Brain pericyte (primary cell): ENCODE measurements at places on chromosomes 12 and 14.

DNA sequence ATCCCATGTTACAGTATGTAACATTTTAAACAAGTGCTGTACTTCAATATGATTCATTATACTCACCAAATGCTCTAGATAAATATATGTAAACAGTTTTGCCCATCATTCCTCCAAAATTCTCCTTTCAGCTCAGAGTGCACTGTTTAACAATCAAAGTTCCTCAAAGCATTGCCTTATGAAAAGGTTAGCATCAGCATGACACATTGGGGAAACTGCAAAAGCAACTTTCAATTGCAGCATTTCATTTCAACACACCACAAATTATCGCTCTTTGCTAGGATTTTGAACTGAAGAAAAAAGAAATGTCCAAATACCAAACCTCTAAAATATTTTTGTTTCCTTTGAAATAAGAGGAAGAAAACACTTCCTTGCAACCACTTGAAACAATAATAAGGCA is 413.2 kb downstream of the FLRT2 start:
- no peak for DNase-seq

DNA sequence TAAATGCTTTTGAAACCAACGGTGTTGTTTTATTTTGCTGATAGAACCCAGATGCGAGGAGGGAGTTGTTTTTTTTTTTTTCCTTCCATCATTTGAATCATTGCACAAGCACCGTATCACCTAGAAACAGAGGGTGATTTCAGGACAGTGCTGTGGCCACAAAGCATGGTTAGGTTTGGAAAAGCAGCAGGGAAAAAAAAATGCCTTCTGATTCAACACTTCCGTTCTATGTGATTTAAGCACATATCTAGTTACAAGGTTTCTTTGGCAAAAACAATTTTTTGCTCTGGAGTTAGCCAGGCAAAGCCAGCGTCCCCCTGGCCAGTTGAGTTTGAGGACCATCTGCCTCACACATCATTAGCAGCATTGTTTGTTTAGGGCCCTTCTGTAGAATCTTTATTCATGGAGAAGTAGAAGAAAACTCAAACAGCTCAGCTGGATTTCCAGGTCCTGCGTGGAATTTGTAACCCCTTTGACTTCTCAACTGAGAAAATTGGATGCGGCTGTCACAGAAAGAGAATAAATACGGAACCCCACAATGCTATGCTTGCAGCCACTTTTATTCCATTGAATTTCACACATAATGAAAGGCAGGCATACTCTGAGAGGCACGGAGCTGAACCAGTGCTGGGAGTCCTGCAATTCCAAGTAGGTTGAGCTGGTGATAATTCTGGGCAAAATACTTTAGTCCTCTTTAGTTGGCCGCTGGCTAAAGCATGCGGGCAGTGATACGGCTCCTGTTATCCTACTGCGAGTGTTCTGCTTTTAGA is 17.0 kb upstream of the WNT5B start:
- DNase-seq: peak; percentile 78

GRCh38 chr12:12278899-12279298 is 12.1 kb upstream of the LRP6 start:
- DNase-seq: no peak

- DNase-seq: no peak
Observed at GRCh38 chr12:101826766-101827368, 3.9 kb downstream of the GNPTAB start.

DNA sequence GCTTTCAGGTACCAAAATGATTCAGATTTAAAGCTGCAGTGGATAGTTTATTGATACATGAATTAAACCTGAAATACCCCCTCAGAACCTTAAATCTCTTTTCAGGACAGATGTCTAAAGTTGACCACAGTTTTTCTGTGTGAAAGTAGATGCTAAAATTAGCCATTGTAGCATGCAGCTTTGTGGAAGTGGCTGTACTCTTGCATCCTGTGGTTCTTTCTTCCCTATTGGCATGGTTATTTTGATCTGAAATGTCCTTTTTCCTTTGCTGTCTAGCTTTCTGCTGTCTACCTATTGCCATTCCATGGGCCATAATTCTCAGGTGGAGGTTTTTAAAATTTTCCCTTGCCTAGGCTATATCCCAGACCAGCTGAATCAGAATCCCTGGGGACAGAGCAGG is 455.6 kb downstream of the ZFP36L1 start:
- DNase-seq: no peak

GRCh38 chr14:65070471-65070976 is 31.8 kb downstream of the MAX start:
- DNase-seq: no peak

DNA sequence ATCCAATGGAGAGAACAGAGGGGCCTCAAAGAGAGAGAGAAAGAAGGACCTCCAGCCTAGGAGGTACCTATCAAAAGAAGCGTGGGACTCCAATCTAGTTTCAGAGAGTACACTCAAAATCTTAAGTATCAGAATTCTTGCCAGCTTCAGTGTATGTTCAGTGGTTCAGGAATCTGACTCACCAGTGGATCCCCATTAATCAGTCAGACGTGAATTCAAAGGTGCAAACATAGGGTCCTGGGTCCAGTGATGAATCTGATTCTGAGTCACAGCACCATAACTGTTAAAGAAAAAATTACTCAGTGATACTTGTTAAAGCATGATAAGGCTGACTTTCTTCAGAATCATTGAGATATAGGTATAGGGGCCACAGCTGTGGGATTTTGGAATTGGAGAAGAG is 33.2 kb downstream of the ETNK1 start:
- DNase-seq: no peak

- DNase-seq: no peak
Observed at GRCh38 chr12:107322063-107322462, 228.7 kb upstream of the CRY1 start.

- DNase-seq: no peak
Observed at GRCh38 chr12:76627346-76628135, 68.0 kb upstream of the OSBPL8 start.

DNA sequence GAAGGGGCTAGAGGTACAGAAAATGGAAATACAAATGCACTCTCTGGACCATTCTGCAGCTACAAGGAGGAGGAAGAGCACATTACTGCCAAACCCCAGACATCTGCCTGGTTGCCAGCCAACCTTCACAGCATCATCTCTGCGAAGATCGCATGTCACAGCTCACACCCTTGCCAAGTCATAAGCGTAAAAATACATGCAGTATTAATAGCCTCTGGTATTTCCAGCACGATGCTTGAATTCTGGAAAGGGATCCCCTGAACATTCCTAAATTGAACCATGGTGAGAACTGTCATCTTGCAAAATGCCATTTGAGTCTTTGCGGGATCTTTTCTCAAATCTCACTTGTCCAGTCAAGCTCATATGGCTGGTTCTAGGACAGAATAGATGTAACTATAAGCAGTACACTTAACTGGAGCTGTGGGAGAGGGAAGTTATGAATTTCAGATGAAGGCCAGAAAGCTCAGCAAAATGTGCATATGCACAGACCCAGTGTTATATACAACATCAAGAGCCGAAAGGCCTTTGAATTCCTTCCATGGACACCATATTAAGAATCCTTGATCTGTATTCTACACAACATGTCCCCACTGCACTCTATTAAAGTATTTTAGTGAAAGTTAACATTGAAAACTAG is 211.6 kb downstream of the DUSP6 start:
- no peak for DNase-seq

GRCh38 chr12:54956818-54957641 is 27.5 kb downstream of the TESPA1 start:
- no peak for DNase-seq

DNA sequence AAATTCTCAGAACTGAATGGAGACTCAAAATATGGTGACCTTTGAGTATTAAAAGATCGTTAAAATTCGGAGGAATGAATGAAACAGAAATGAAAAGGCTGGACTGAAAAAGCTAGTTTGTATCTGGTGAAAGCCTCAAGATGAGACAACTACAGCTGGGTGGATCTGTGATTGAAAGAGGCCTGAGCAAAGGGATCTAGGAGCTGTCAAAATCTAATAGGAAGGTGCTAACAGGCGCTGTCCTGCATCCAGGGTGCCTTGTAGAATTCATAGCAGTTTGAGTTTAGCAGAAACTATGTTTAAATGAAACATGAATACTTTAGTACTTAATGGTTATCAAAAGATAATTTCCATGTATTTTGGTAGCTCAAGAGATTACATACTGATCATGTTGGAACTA is 2.3 kb downstream of the YY1 start:
- DNase-seq: no peak

- no peak for DNase-seq
Observed at GRCh38 chr14:105880616-105881015, 354.2 kb downstream of the TMEM121 start.

DNA sequence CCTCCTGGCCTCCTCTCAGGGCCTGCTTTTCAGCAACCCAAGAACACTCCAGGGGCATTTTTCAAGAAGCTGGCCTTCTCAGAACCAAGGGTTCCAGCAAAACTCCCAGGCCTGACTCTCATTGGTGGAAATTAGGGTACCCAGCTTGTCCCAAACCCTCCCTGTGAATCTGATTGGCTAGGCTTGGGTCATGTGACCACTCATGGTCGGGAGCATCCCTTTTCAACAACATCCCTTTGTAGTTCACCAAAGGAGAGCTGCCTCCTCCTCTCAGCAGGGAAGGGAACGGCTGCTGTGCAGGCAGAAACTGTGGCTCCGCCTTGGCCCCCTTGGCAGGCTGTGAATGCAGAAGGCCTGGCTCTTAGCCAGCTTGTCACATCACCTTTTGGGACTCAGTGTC is 94.5 kb downstream of the AACS start:
- DNase-seq: no peak

DNA sequence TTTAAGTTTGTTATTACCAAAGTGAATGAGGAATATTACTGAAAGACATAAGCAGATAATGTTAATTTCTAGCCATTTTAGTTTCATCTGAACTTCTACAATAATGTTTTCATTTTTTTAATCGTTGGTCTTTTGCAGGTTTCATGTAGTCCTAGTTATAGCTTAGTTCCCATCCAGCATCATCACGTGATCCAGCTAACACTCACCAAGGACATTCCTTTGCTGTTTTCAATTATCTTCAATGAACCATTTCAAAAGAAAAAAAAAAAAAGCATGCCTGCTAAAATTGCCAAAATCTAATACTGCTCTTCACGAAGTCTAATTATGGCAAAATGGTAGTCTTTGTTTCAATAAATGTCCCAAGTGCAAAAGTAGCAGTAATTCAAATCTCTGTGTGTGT is 187.7 kb upstream of the ATXN7L3B start:
- DNase-seq: no peak

DNA sequence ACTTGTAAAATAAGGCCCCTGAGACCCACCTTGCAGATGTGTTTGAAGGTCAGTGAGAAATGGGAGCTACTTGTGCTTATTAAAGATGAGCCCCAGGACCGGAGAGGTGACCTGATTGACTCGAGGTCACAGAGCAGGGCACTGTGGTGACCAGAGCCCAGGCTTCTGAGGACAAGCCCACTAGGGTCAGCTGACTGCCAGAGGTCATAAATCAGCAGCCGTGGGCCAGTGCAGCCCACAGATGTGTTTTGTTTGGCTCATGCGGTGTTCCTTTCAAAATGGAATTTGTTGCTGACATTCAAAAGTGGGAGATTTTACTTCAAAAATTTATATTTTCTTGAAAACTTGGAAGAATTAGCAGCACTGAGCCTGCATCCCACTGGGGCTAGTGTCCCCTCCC is 24.5 kb downstream of the JDP2 start:
- DNase-seq: no peak

DNA sequence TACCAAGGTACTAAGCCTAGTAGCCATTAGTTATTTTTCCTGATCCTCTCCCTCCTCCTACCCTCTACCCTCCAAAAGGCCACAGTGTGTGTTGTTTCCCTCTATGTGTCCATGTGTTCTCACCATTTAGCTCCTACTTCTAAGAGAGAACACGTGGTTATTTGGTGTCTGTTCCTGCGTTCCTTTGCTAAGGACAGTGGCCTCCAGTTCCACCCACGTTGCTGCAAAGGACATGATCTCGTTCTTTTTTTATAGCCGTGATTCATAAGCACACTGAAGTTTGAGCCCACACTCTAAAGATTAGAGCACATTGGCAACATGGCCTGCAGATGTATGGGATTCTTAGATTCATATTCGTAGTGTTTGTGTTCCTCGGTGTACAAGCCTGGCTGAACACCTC is 8.1 kb upstream of the STX2 start:
- DNase-seq: no peak

DNA sequence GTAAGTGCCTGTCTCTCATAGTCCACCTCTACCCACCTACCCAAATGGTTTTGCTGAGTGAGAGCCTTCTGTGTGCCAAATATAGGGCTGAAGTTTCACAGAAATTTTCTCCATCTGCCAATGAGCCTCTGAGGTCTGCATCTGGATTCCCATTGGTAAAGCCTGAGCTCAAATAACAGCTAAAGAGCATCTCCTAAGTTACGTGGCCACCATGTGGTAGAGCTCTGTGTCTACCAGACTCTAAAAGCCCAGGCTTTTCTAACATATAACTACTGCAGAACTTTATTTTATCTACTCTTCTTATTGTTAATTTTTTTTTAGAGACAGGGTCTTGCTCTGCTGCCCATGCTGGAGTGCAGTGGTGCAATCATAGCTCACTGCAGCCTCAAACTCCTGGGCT is 16.0 kb downstream of the AMDHD1 start:
- no peak for DNase-seq

DNA sequence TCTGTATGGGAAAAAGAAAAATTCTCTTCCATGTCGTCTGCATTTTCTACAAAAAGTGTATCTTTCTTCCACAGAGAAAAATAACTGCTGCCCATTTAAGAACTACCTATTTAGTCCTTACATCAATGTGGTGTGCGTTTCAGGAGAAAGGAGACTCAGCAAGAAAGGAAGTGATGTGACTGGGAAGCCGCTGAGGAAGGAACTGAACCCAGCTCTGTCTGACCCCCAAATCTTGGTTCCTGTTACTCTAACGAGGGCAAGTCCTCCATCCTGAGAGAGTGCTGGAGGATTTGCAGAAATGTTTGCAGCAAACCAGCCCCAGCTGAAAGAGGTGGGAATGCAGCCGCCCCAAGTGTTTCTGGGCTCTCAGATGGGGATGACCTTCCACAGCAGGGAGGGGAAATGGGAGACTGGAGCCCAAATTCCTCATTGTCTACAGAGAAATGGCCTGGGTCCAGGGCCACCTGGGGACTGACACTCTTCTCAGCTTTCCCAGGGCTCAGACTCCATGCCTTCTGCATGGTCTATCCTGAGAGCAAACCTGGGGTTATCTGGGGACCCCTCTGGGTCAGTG is 6.7 kb upstream of the MLEC start:
- no peak for DNase-seq

GRCh38 chr12:115203701-115204100 is 519.7 kb upstream of the TBX3 start:
- DNase-seq: no peak

- no peak for DNase-seq
Observed at GRCh38 chr14:47606566-47606965, 68.8 kb downstream of the MDGA2 start.

- DNase-seq: no peak
Observed at GRCh38 chr12:19749906-19750574, 310.7 kb downstream of the AEBP2 start.
